ENCODE measurements at places on chromosomes 5 and 9.

- no peak for DNase-seq
Measured at GRCh38 chr5:10678244-10678643, 82.8 kb downstream of the DAP start.

GRCh38 chr9:128160603-128160987 lies 530 bp downstream of the BBLN start:
- no peak for DNase-seq

- no peak for DNase-seq
Measured at GRCh38 chr5:175654339-175654738, 3.5 kb upstream of the HRH2 start.

DNA sequence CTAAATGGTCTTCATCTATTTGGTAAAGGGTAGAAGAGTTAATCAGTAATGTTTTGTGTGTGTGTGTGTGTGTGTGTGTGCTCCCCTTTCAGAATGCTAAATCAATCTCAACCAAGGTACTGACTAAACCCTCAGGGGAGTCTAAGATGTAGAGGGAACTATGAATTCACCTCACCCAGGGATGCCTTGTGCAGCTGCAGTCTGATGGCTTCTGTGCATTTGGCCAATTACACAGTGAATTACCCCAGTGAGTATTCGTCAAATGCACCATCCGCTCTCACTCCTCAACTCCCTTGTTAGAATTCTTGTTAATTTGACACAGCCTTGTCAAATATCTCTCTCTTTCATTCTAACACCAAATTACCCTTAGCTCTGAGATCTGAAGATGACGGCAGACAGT lies 234.6 kb downstream of the GABRB2 start:
- no peak for DNase-seq

GRCh38 chr9:72791436-72791835 lies 161.4 kb downstream of the ALDH1A1 start:
- no peak for DNase-seq

Measured in midbrain (tissue), 1 donor.